ENCODE measurements at places on chromosomes 5 and 9.

- DNase-seq = no peak
These were observed 13.8 kb upstream of the TMEM267 start for GRCh38 chr5:43497311-43498104.

DNA sequence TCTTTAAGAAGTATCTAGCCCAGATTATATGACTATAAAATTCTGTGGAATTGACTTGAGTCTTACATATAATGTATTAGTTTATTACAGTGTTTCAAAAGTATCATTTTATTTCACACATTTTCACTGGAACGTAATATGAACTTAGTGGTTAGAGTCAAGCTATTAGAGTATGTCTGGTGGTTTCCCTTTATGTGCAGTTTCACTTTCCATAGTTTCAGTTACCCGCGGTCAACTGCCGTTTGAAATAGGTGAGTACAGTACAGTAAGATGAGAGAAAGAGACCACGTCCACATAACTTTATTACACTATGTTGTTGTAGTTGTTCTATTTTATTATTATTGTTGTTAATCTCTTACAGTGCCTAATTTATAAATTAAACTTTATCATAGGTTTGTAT, 50.5 kb downstream of the COMMD10 start:
- no peak for DNase-seq

- DNase-seq = no peak
These were observed 70.5 kb downstream of the FOCAD start for GRCh38 chr9:20754556-20754955.

GRCh38 chr9:69980041-69980440, 63.6 kb upstream of the MAMDC2 start:
- DNase-seq = no peak

DNA sequence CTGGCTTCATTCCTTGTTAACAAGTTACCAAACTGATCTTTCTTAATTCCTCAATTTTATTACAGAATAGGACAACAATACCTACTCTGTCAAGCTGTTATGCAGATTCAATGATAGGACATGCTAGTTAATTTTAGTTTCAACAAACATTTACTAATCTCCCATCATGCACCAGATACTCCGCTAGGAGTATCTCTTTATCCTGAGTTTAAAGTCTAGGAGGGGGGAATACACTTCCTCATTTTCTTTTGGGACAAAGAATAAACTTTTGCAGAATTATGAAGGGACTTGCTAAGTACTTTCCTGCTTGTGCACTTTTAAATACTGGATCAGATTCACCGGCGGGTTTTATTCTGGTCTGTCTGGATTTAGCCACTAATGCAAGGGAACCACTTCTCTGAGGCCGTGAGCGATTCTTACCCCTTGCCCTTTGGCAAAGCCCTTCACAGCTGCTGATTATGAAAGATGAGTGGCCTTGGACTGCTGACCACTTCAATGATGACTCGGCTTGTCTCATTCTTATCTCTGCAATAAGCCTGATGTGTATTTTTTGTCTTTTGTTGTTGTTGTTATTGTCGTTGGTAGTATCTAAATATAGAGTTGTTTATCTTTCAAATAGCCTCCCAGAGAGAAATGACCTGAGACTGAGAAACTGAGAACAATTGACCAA, 73.9 kb downstream of the RMI1 start:
- no peak for DNase-seq

GRCh38 chr5:19802686-19803085, 185.3 kb downstream of the CDH18 start:
- DNase-seq = no peak

DNA sequence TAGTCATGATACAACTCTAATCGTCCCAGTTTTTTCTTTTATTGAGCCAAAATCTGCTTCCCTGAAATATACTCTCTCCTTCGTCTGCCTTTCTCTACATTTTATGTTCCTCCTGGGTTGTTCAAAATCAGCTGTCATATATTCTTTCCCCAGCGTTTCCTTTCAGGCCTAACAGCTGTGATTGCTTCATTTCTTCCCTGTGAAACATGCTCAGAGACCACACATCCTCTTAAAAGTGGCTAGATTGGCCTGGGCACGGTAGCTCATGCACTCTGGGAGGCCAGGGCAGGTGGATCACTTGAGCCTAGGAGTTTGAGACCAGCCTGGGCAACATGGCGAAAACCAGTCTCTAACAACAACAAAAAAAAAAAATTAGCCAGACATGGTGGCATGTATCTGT, 25.1 kb downstream of the NFX1 start:
- DNase-seq = no peak

DNA sequence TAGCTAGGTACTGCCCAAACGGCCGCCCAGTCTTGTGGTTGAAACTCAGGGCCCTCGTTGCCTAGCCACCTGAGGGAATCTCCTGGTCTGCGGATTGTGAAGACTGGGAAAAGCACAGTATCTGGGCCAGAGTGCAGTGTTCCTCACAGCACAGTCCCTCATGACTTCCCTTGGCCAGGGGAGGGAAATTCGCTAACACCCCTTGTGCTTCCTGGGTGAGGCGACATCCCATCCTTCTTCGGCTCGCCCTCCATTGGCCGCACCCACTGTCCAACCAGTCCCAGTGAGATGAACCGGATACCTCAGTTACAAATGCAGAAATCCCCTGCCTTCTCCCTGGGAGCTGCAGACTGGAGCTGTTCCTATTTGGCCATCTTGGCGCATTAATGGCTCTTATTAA, 250.5 kb downstream of the FER start:
- no peak for DNase-seq

DNA sequence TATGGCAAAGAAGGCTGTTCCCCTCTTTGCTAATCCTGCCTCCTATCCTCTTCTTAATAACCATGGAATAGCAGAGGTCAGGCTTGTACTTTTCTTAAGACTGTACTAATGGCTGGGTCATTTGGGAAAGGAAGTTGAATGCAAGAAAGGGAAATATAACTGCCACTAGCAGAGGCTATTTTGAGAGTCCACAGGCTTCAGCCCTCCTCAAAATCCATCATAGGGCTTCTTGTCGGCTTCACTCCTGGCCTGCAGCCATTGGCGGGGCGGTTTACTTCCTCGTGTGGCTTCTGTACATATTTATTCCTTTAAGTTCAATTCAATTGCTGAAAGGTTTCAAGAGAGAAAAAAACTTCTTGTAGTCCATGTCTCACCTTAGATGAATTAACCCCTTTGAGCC, 2.8 kb upstream of the PARP8 start:
- no peak for DNase-seq

DNA sequence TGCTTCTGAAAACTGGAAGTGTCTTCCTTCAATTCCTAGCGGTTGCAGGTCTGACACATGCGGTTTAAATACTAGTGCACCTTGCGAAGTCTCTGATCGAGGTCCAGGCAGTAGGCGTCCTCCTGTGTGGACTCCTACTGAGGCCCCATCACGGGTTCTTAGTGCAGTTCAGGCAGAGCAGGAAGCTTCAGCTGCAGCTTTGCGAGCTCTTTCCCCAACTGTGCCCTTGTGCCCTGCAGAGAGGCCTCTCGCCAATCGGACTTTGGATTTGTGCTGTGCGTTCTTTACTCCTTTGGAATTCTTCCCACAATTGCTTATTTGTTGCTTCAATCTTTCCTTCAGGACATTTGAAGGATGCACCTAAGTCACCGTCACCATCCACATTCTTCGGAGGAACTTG, 40.6 kb upstream of the FAM120AOS start:
- no peak for DNase-seq

DNA sequence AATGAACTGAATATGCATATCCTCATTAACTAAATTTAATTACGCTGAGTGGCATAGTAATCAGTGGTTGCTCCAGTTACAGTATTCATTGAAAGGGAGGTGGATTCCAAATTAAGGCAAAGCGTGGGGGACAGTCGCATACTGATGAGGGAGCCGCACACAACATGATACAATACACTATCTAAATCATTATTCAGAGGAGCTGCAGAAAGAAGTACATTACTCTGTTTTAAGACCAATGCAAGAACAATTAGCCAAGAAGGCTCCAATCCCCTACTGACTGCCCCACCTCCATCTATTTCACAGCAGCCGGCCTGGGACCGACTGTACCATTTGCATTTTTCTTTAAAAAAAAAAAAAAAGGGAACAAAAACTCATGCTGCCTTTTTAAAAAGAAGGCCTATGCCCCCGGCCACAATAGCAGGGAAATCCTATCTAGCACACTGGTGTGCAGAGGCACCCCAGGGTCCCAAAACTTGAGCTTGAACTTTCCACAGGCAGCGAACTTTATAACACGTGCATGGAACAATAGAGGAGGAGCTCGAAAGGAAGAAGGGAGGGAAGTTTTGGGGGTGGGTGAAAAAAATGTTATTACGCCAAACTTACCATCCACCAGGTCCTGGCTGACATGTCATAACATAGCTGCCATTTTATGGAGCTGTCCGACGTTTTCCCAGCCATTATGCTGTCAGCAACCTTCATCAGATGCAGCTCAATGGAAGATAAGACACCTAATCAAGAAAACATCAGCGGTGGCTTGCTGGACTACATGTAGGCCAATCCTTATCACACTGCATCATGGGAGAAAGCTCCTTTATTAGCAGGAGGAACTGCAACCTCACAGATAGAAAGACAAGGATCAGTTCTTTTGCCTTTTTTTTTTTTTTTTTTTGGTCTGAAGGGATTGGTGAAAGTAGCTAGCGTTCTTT, 161.6 kb downstream of the ZDHHC21 start:
- no peak for DNase-seq

All from glutamatergic neuron (in vitro differentiated cells).